ENCODE measurements at places on chromosomes 7 and 10.
A peak's percentile ranks its signal among the peaks of the same experiment; 100 is the strongest.

GRCh38 chr7:86768967-86769760 is 125.5 kb downstream of the GRM3 start:
- no peak for DNase-seq

- DNase-seq = no peak
Observed at GRCh38 chr10:2992401-2993198, 74.7 kb upstream of the PFKP start.

DNA sequence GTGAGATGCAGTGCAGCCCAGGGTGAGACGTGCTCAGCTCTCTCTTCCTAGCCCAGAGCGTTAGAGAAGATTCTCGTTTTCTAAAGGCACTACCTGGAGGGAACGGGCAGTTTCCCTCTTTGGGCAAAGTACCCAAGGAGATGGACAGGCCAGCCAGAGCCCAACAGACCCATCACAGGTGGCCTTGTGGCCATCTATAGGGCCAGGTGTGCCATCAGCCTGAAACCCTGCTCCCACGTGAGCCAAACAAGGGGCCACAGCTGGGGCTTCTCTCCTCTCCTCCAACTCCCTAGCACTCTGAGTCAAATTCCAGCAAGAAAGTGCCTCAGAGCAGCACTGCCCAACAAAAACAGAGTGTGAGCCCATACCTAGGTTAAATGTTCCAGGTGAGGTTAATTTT is 22.3 kb downstream of the CHST15 start:
- DNase-seq = no peak

- DNase-seq = no peak
Observed at GRCh38 chr7:2719007-2719406, 31.0 kb downstream of the AMZ1 start.

- DNase-seq = no peak
Observed at GRCh38 chr7:52752891-52753290, 282.5 kb upstream of the POM121L12 start.

DNA sequence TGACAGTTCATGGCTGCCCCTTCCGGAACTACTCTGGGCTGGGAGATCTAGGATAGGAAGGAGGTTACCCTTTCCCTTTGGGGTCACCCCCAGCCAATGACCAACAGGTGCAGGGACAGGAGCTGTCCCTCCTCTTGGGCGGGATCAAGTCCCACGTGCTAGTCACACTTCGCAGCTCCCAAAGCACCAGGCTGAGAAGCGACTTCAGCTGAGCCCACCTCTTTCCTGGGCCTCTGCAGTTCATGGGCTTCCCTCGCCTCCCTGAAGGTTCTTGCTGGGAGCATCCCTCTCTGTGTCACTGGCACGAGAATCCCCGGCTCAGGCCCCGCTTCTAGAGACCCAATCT is 115.5 kb downstream of the FAM53B start:
- no peak for DNase-seq

GRCh38 chr10:43226851-43227845 is 39.7 kb downstream of the RASGEF1A start:
- peak; percentile 22 for DNase-seq

GRCh38 chr10:117449636-117450035 is 74.4 kb upstream of the PDZD8 start:
- DNase-seq = no peak

DNA sequence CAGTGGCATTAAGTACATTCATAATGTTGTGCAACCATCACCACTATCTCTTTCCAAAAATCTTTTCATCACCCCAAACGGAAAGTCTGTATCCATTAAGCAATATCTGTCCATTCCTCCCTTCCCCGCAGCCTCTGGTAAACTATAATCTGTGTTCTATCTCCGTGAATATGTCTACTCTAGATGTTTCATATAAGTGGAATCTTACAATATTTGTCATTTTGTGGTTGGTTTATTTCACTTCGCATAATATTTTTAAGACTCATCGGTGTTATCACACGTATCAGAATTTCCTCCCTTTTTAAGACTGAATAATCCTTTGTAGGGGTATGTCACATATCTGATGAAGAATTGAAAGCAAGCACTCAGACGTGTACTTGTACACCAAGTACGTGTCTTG is 86.0 kb upstream of the FGFR2 start:
- no peak for DNase-seq

DNA sequence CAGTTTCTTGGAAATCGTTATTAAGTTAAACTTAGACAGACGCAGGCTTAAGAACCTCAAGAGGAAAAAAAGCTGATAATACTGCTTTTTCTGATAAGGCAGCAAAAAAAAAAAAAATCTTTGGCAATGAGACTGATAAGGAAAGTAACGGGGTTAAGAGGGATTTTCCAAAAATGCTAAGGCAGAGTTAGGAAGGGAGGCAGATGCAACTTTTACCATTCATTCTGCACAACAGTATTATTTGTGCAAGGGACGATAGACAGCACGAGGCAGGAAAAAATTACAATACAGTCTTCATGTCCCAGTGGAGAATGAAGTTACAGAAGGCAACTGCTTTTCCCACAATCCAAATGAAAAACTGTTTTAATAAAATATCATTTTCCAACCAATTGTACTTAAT is 194.0 kb downstream of the DOCK4 start:
- no peak for DNase-seq

GRCh38 chr10:94324609-94325233 is 38.0 kb downstream of the NOC3L start:
- no peak for DNase-seq

- DNase-seq = no peak
Observed at GRCh38 chr7:118111347-118111746, 72.6 kb upstream of the LSM8 start.

DNA sequence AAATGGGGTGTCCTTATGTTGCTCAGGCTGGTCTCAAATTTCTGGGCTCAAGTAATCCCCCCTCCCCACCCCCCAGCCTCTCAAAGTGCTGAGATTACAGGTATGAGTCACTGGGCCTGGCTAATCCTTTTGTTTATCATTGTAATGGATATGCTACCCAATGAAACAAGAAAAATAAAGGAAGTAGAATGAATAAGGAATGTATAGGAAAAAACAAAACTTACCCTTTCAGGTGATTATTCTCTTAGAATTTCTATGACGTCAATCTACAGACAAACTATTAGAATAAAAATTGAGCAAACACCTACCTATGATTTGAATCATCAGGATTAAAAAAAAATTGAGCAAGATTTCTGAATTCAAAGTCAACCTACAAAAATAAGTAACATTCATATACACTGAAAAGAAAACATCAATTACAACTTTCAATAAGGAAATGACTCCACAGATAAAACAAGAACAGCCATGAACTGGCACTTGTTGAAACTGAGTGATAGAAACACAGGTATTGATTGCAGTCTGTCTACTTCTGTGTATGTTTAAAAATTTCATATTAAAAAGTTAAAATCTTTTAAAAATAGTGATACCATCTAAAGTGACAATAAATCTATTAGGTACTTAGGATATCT is 12.2 kb downstream of the ADAM12 start:
- no peak for DNase-seq

- peak; percentile 85 for DNase-seq
Observed at GRCh38 chr7:1669954-1670893, at the start of gene ELFN1. Gene ELFN1 (plus strand): TSS chr7:1670277. CDS start chr7:1744597, 74,320 bp downstream.

GRCh38 chr7:83821866-83822265 is 172.9 kb upstream of the SEMA3E start:
- no peak for DNase-seq

GRCh38 chr7:55242613-55243012 is 122.5 kb upstream of the LANCL2 start:
- DNase-seq = no peak

DNA sequence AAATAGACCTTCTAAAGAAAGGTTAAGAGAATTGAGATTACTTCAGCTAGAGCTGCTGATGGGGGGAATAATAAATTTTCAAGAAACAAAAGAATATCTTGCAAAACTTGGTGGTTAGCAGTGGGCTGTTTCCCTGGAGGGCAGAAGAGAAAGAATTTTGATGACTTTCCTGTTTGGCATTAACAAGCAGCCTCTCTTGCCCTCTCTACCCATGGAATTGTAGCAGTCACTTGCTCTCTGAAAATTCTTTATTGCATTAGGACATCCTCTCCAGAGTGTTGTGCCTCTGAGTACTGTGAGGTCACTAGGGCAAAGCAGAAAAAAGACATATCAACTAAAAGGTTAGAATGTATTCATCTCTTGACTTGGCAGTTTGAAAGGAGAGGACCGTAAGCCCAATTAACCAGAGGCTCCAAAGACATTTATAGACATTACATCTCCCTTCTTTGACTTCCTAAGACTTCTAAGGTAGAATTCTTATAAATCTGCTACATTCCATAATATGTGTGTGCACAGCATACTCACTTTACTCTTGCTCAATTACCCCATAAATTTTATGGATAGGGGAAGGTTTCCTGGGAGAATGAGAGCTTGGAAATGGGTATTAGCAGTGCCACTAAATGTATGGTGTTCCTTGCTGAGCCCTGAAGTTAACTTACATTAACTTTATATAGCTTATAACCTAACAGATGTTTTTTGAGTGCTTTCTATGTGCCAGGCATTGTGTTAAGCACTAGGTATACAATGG is 215.3 kb downstream of the KIF20B start:
- no peak for DNase-seq

GRCh38 chr10:115674496-115674895 is 581.3 kb downstream of the ATRNL1 start:
- DNase-seq = no peak

DNA sequence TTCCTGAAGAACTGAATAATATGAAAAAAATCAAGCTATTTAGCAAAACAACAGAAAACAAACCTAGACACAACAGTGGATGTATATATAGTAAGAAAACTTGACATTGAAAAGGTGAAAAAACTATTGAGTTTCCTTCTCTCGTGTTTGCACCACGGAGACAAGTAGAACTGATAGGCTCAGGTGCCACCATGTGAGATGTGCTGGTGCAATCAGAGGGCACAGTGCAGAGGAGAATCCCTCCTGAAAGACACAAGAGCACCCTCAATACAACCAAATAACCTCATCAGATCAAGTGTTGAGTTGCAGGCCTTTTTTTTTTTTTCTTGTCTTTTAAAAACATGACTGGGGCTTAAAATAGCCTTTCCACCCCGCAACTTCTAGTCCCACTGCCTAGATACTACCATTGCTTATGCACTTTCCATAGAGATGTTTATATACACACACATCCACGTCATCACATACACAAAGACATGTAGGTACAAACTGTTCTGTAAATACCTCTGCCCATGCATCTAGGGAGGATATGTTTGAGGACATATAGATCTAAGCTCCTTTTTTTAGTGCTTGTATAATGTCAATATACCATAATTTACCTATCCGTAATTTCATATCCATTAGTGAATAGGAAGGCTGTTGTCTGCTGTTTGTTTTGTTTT is 54.1 kb downstream of the UBE2H start:
- no peak for DNase-seq

GRCh38 chr7:75611557-75612178 is 119.5 kb downstream of the SPDYE5 start:
- DNase-seq = peak; percentile 47

Data from right forelimb (tissue), 1 donor.